ENCODE measurements at places on chromosomes 13 and 19.

GRCh38 chr13:59771272-59771671 is 392.5 kb downstream of the DIAPH3 start:
- no peak for DNase-seq

DNA sequence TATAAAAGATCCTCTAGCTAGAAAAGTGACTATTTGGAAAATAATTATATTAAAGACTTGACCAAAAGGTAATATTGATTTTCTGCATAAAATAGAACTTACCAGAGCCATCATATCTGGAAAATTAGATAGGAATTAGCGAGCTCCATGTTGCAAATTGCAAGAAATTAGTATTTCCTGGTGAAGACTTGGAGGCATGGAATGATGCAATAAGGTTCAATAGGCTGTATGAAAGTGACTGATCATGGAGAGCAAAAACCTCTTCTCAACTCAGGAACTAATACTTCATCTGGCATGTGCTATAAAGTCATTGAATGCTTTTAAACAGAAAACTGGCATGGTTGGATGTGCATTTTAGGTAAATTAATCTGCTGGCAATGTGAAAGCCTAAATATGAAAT is 66.3 kb upstream of the UFM1 start:
- no peak for DNase-seq

DNA sequence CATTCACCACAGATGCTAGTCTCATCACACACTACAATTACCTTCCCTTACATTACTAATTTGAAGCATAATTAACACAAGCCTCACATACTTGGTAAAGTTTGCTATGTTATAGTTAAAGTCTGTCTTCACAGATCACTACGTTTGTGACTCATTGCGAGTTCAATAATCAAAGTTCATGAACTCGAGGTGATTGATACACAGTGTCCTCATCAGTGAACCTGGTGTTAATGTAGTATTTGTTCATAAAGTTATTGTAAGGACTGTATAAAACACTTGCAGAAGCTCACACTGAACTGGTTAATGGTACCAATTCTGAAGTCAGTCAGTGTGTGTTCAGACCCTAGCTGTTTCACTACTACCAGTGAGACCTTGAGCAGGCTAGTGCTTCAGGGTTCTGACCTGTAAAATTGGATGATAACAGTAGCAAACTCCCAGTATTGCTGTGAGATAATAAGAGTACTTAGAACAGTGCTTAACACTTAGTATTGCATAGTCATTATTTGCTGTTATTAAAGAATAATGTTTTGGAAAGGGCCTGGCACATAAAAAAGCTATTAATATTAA is 313.3 kb downstream of the LIG4 start:
- no peak for DNase-seq

DNA sequence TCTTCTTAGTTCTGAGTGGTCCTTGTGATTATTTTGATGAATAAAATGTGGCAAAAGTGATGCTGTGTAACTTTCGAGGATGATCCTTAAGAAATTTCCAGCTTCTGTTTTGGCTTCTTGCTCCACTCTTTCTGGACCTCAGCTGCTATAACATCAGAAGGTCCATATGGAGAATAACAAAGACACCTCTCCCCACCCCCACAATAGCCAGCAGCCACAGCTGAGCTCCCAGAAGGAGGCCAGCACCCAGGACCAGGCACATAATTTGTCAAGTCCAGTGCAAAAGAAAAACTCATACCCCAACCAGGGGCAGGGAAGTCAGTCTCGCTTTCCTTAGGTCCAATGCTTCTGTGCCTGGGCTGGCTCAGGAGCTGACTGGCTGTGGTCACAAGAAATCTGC is 357.6 kb downstream of the RFC3 start:
- no peak for DNase-seq

- DNase-seq = no peak
Measured at GRCh38 chr13:33180122-33180804, 105.3 kb downstream of the STARD13 start.

DNA sequence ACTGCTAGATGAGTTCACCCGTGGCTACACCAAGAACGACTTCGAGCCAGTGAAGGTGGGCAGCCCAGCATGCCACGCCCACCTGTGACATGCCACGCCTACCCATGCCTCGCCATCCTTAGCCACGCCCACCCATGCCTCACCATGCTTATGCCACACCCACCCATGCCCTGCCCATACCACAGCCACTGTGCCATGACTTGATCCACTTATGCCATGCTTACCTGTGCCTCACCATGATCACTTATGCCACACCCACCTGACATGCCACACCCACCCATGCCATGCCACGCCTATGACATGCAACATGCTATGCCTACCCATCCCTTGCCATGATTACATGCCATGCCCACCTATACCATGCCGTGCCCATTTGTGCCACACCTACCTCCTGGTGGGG is 12.9 kb upstream of the USE1 start:
- no peak for DNase-seq

- DNase-seq = no peak
Measured at GRCh38 chr13:32317716-32318465, 2.6 kb downstream of the BRCA2 start.

DNA sequence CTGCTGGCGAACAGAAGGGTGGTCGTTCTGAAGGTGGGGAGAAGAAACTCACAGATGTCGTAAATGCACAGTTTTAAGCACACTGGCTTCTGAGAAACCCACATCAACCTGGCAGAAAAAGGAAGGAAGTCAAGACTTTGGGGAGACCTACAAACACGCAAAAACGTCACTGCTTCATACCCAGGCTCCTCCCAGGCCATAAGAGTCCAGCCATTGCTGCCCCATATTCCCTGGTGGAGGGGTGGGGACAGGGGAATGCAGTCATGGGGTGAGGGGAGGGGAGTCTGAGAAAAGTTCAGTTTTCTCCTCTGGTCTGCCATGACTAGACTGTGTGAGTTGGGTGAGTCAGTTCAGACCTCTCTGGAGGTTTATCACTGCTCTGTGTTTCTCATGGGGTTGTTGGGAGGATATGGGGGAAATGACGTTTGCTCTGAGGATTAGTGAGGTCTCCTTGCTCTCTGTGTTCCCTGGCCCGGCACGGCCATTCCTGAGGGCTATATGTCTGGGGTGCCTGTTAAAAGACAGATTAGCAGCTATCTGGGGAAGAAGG is 139.0 kb downstream of the FLT1 start:
- no peak for DNase-seq

DNA sequence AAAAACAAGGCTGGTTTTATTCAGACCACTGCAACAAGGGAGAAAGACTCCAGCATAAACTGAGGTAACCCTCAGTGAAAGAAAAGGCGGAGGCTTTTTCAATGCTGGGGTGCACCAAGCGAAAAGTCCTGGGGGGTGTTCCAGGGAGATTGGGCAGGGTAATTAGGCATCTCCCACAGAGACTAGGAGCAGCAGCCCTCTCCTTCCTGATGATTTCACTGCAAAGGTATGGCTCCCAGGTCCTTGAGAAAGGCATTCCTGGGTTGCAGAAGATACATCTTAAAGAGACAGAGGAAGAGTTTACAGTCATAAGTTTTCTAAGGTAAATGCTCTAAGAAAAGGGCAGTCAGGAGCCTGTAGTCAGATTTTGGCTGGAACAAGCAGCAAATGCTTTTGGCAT is 412.0 kb downstream of the FOXO1 start:
- DNase-seq = no peak

- DNase-seq = no peak
Measured at GRCh38 chr13:25463496-25463895, 91.7 kb downstream of the ATP8A2 start.

DNA sequence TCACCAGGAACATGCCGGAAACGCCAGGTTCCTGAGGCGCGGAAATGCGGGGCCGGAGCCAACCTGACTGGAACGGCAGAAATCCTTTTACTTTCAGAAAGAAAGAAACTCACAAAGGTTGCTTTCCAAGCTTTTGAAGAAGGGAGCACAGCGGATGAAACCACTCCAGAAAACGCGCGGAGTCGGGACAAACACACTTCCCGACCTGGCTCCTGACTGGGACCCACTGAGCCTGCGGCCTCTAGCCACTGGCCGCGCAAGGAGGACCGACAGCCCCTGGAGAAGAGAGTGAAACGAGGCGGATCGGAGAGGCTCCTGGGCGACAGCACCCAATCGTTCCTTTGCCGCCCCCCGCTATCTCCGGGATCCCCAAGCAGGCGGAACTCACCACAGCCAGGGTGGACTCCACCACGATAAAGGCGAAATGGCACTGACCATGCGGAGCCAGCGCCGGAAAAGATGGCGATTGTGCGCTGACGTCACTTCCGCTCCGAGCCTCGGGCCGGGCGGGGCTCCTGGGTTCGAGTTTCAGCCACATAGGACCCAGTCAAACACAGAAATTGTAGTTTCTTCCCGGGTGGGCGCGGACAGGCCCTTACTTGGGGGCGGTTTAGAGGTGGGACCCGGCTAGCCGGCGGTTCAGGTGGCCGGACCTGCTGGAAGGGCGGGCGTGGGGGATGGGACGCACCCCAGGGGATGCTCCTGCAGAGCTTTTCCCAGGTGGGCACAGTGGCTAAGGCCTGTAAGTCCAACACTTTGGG is at the start of gene ZNF121:
ZNF121 (minus strand) TSS at position 432 of the 761 bp plus-strand sequence. CDS start 16,407 bp downstream, outside the sequence.
- DNase-seq = peak; percentile 80

DNA sequence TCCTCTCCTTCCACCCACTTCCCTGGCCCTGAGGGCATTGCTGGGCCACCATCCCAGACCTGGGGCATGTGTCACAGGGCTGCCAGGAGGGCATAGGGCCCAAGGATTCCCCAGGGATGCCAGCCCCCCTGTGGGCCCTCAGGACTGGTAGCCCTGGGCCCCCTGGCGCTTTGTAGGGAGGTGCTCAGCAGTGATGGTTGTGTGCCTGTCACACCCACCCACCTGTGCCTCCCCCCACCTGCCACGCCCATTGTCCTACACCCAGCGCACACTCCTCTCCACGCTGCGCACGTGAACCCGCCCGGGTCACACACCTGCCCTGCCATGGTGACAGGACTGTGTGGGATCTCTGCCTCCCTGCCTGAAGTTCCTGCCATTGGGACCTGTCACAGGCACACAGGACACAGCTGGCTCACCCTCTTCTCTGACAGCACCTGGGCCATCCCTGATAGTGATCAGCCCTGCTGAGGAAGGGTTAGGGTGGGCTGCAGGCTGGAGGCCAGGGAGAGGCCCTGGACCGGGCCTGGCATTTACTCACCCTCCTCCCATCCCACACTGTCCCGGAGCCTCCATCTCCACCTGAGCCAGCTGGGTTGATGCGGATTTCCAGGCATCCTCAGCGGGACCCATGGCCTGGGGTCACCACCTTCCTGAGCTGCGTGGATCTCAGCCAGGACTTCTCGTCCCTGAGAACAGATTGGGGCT is 23.9 kb downstream of the WTIP start:
- DNase-seq = no peak

All from activated CD4-positive, alpha-beta T cell treated with anti-CD3 and anti-CD28 coated beads, Interleukin-2, amount 50 U/mL, for 24 hours (primary cell).